ENCODE measurements at places on chromosomes 1 and 21.

- DNase-seq, result no peak
Measured at GRCh38 chr1:7989762-7990428, 28.4 kb downstream of the PARK7 start.

DNA sequence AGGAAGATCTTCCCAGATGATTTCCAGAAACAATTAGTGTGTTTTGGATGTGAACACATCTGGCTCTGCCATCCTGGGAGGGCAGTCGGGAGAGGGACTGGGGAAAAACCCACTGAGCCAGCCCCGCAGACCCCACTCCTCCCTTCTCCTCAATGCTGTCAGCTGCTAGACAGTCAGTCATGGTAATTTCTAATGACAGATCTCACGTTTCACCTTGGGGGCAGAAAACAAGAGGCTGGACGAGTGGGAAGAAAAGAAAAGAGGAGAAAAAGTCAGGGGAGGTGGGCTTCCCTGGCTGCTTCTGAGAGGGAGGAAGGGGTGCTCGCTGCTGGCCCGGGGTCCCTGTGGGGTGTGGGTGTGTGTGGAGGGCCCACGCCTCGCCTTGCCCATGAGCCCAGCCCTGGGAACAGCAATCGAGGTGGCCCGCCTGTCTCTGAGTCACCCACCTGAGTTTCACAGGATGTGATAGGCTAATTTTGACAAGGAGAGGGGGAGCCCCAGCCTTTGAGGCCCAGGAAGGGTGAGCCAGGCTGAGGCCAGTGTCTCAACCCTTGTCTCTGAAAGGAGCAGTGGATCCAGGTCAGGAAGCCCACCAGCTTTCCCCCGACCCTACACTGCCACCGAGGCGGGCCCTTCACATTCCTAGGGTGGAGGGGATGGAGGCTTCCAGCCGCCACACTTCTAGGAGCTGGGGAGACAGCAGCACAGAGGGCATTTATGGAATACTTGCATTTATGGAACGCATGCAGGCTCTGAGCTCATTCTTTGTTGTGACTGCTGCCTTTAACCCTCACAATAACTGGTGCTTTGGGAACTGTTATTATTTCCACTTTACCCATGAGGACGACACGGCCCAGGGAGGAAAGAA is 49.1 kb upstream of the IFNLR1 start:
- DNase-seq, result no peak

DNA sequence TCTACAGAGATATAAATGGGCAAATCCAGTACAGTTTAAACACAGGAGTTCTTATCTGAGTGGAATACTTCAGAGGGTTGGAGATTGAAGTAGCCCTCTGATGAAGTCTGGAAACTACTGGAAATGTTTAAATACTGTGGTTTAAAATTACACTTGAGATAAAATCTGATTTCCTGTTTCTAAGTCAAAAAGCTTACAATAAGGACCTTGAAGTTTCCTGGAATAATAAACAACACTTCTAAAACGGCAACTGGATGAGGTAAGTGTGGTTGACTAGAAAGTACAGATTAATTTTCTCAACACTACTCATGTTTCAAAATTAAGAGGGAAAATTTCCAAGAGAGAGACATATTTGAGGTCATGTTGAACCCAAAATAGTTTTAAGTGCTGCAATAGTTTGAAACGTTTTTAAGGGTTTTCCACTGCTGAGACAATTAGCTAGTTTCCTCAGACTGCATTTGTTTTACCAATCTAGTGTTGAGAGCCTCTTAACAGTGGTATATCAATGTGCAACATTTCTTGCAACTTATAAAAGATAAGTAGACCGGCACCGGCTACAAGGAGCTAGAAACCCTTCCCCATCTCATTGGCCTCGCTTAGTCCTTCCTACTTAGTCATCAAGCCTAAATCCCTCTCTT is 27.4 kb downstream of the KCNA3 start:
- no peak for DNase-seq

DNA sequence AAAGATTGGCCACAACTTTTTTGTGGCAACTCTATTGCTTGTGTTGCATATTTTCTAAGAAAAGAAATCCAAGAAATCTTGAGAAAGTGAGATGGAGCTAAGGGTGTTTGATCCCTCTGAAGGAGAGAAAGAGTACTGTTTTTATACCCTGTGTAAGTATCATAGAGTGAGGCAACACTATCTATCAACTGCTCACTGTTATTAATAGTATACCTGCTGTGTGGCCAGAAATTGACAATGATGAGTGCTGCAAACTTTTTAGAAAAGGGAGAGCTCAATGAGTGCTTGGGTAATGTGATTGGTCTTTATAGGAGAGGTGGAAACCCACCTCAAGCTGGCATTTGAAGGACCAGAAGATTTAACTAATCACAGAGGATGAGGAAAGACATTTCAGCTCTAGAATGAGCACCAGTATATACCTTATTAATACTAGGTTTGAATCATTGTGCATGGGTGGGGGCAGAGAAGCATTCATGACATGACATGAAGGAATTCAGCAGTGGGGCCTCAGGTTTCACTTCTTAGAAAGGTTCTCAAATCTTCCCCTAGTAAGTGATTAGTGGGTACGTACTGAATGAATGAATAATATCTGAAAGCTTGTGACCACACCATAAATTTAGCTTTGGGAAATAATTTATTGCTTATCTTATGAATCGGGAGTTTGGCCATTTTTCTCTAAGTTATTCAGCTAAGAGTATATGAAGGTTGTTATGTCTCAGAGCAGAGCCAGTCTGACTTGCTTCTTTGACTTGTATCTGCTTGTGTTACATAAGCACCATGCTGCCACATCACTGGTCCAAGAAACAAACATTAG is 169.2 kb upstream of the SGIP1 start:
- DNase-seq, result no peak

- DNase-seq, result no peak
Measured at GRCh38 chr21:37207441-37208009, 59.6 kb downstream of the VPS26C start.

GRCh38 chr1:204837440-204838084 is 33.1 kb upstream of the NFASC start:
- DNase-seq, result no peak

DNA sequence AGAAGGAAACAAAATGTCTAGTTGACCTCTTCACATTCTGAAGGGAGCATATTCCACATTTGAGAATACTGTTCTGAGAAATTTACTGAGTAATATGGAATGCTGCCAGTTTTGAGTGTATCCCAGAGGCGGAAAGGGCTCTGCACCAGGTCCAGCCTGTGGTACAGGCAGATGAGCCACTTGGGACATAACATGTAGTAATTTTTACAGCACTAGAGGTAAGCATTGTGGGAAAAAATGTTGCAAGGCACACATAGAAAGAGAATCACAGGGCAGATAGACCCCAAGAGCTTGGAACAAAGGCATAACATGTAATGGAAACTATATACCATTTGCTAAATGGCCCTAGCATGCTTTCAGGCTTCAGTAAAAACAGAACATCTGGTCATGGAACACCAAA is 228.5 kb downstream of the USH2A start:
- DNase-seq, result no peak

DNA sequence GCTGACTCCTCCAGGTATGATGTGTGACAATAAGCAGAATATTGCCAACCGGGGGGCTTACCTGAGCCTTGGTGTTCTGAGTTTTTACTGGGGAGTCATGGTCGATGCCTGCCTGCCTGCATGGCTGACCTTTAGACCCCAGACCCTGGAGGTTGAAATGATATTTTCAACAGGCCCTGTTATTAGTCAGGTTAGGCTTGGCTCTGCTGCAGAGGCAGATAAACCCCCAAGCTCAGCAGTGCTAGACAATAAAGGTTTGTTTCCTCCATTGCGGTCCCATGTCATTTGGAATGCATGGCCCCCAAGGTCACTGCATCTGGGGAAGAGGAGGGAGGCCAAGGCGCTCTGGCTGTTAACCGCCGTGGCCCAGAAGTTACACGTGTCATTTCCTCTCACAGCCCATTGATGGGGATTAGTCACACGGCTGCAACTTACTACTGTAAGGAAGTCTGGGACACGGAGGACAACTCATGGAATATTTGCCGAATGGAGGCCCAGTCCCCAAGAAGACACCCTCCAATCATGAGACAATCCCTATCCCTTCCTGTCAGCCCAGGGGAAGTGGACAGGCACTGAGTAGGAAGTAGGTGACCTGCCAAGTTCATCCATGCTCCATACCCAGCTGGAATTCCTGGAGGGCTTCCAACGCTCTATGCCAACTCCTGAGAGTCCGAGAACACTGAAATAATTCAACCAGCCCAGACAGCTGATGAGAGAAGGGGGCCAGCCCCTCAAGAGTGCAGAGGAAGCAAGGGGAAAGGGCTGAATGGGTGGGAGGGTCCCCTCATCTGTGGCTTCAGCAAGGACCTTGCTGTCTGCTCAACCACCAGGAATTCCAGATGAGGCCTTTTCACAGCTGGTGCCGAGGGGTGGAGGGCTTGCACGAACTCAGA is 97.3 kb downstream of the TAS1R2 start:
- DNase-seq, result no peak

DNA sequence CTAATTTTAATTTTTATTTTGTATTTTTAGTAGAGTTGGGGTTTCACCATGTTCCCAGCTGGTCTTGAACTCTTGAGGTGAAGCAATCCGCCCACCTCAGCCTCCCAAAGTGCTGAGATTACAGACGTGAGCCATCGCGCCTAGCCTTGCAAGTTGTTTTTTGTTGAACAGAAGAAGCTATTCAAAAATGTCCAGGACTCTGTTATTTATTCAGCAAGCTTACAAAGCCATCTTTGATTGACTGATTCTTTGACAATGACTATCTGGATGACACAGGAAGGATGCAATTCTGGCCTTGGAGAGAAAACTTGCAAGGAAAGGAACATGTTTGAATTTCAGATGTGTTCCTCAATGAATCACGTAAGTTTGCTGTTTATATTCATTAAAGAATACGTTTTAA is 63.5 kb downstream of the MAP3K7CL start:
- DNase-seq, result no peak

- no peak for DNase-seq
Measured at GRCh38 chr1:245704341-245704740, 549.6 kb downstream of the KIF26B start.

- DNase-seq, result no peak
Measured at GRCh38 chr1:226572325-226572726, 23.8 kb downstream of the STUM start.

DNA sequence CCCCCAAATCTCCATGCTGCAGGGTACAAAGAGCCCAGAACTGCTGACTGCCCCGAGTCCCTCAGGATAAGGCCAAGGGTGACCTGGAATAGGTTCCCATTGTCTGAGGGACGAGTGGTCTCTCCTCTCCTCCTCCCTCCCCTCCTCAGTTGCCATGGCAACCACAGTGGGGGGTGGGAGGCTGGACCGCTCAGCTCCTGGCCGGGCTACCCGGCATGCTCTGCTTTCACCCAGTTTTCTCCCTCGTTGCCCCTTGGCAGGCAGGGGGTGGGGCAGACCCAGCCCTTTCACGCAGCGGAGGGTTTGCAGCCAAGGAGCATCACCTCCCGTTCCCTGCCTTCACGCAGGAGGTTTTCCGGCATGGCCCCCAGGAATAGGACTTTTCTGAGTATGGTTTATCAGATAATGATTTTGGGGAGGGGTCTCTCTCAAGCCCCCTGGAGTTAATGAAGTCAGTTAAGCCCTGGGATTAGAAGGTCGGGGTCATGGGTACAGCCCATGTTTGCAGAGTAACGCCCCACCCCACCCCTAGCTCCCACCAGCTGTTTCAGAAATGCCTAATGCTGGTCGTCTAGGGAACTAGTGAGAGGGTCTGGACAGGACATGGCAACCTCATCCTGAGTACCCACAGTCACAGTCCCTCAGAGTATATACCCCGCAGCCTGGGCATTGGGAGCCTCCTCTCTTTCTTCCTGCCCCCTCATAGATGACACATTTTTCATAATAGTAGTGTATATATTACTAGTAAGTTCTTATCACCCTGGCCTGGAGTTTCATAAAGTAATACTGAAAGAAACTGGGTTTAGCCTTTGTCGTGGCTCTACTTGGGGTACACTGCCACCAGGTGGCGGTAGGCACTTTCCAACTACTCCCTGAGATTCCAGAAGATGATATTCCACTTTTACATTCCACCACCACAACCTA is 20.7 kb downstream of the C1QB start:
- DNase-seq, result no peak

DNA sequence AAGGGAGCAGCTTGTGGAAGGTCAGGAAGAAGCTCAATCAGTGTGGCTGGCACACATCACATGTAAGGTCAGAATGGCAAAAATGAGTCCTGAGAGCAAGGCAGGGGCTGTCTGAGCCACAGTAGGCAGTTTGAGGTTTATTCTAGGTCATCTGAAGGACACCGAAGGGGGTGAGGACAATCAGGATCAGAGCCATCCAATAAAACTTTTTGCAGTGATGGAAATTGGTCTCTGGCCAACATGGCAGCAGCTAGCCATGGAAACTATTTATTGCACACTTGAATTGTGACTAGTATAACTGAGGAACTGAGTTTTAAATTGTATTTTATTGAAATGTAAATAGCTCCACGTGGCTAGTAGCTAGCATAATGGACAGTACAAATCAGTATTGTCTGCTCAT is 97.0 kb upstream of the CACNA1E start:
- no peak for DNase-seq

DNA sequence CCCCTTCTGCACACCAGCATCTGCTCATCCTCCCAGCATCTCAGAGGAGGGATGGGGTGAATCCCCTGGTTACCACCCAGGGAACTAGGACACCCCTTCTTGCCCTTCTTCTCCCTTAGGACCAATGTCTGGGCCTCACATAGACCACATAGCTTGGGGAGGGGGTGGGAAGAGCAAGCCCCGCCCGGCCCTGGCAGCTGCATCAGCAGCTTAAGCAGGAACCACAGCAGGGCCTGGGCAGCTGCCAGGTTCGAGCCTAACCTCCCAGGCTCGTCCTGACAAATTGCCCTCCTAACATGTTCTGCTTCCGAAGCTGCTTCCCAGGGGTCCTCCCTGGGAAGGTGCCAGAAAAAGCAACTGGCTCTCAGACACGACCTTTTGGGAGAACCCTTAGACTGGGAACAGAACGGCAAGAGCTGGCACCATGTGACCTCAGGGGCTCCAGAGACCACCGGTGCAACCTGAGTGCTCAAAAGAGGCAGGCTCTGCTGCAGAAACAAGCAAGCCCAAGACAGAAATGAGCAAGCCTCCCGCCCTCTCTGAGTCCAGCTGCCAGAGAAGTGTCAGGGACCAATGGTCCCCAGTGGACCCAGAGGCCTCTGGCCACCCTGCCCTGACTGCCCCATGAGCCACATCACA is 18.4 kb upstream of the CLSTN1 start:
- no peak for DNase-seq

GRCh38 chr1:77057994-77058585 is 161.1 kb downstream of the PIGK start:
- DNase-seq, result no peak

GRCh38 chr1:59671953-59672305 is 142.8 kb upstream of the HOOK1 start:
- no peak for DNase-seq

DNA sequence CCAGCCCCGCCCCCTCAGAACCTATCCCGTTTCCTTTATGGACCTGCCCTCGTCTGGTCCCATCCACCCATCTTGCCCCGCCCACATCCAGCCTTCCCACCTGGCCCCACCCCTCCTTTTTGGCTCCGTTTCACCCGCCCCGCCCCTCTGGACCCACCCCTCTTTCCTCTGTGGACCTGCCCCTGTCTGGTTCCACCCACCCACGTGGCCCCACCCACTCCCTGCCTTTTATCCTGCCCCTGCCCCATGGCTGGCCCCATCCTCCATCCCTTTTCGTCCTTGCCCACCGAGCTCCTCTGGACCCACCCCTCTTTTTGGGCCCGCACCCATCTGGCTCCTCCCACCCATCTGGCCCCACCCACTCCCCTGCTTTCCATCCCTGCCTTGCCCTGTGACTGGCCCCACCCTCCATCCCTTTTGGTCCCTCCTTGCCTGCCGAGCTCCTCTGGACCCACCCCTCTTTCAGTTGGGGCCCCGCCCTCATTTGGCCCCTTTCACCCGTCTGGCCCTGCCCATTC is 177.3 kb downstream of the CAMTA1 start:
- peak; percentile 13 for DNase-seq
